ENCODE measurements at places on chromosomes 7 and 10.

DNA sequence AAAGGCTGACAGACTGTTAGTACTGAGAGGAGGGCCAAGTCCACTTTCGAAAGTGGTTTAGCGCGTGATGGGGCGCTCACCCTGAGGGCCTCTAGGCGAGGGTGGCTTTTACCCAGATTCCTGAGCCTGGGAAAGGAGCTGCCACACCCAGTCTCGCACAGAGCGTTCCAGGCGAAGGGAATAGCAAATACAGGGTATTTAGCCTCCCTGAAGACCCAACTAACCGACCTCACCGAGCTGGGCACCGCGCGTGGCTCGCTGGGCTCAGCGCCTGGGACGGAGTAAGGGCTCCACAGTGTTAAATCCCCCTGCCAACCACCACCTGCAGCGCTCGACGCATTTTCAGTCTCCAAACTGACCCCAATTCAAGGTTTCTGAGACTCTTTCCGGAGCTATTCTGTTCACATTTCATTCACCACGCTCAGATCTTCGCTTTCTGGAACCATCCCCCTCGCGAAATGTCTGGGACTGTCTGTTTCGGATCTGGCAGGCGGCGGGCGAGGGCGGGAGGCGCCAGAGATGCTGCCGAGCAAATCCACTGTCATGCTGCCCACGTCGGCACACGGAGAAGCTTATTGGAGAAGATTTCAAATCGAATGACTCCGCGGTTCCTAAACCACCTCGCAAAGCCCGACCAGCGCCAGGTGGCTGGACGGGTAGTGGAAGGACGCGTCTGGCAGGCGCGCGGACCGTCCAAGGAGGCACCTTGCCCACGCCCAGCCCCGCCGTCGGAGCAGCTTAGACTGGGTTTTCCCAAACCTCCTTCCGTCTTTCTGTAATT is 1.4 kb upstream of the OSBPL3 start:
- peak; percentile 13 for DNase-seq

- DNase-seq: no peak
Measured at GRCh38 chr10:86231796-86232560, 134.6 kb downstream of the GRID1 start.

DNA sequence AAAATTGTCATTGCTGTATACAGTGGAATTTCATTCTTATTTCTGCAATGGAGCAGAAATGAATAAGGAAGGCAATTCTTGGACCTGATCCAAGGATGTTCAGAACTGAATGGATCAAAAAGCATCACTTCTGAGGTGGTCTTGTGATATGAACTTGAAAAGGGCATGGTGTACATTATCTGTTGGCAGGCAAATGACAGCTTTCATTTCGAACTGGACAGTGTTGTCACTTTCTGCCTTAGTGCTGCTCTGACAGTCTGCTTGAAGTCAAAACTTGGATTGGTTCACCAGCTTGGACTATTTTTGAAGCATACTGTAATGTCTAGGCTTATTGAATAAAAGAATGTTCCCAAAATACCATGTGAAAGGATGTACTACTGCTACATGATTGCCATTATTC is 52.0 kb downstream of the VCL start:
- no peak for DNase-seq

GRCh38 chr10:44467090-44467489 is 82.2 kb upstream of the CXCL12 start:
- DNase-seq: no peak

DNA sequence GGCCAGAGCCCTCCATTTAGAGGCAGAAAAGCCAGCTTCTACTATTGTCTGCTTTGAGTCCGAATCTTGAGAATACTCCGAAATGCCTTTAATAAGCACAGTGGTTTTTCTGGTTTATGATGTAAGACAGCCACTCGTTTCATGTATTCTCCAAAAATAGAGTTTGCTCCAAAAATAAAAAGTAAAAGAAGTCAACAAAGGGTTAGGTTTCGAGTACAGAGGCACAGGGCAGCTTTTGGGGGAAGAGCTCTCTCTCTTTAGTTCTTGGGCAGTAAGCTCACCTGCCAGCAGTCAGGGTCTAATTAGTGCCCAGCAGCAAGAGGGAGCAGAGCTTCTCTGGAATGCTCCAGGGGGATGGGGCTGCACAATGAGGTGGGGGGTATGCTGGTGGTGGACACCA is 20.2 kb downstream of the CREB3L2 start:
- DNase-seq: no peak

- DNase-seq: no peak
Measured at GRCh38 chr10:126087796-126088505, 191.6 kb downstream of the FANK1 start.

DNA sequence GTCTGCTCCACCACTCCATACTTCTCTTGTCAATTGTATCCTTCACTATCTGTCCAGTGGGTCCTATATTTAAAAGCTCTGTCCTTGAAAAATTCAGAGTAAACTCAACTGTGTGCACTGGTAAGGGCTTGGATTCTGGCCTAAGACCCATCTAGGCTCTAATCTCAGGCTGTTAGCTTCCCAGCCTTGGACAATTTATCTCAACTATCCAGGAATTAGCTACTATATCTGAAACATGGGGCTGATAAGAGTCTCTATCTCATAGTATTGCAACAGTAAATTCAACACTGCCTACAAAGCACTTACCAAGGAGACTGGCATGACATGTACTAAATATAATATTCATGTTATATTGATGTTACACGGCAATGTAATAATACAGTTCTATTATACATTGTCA is 303.4 kb downstream of the XPNPEP1 start:
- no peak for DNase-seq

DNA sequence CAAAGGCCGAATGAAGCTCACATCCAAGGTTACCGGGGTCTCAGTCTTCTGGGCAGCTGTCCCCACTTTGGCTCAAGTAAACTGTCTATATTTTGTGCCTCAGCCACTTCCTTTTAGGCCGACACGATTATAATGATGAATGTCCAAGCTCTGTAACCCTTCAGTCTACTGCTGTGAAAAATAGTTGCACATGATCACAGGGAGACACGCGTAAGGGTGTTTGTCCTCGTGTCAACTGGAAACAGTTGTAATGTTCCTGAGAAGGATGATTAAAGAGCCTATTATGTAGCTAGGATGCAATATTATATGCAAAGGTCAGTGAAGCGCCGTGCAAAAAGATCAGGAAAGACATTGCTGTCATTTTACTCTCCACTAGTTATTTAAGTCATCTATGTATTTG is 559.9 kb downstream of the SDK1 start:
- DNase-seq: no peak

DNA sequence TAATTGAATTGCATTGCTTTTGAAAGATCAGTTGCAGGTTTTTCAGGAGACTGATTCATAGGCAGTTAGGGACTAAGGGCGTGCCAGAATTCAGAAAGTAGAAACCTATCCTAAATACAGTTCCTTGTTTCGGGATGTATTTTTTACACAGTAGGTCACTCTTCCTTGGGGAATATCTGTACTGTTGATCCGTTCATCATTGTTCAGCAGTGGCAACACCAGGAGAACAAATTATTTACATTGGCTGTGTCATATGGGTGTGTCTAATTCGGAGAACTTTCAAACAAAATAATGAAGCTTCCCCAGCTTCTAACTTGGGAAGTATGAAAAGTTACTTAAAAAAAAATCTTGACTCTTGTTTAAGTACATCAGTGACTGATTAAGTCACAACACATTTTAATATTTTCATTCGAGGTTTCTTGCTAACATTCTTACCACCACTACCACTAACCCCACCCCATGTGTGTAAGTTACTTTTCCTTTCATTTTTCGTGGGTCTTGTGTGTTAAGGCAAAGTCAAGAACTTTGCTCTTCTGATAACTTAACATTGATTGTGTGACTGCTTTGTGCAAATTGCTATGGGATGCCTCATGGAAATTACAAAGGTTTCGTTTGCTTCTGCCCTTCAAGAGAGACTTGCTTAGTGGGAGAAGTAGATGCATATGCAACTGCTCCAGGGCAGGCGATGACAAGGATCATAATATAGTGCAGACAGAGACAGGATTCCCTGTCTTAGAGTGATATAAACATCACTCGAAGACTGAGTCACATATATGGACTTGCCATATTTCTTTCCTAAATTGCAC is 43.8 kb upstream of the RPA3 start:
- DNase-seq: no peak

- DNase-seq: no peak
Measured at GRCh38 chr10:69803809-69804208, 2.1 kb downstream of the COL13A1 start.

- DNase-seq: no peak
Measured at GRCh38 chr10:101217450-101218281, 11.6 kb downstream of the LBX1 start.

- no peak for DNase-seq
Measured at GRCh38 chr10:99870123-99870730, 87.8 kb downstream of the ABCC2 start.

- DNase-seq: no peak
Measured at GRCh38 chr10:101545898-101546297, 42.2 kb downstream of the POLL start.

- DNase-seq: no peak
Measured at GRCh38 chr7:23680414-23681405, 711 bp downstream of the FAM221A start.

- no peak for DNase-seq
Measured at GRCh38 chr7:71385330-71385729, 253.4 kb downstream of the GALNT17 start.

- no peak for DNase-seq
Measured at GRCh38 chr7:135100856-135101255, 47.0 kb upstream of the TMEM140 start.

DNA sequence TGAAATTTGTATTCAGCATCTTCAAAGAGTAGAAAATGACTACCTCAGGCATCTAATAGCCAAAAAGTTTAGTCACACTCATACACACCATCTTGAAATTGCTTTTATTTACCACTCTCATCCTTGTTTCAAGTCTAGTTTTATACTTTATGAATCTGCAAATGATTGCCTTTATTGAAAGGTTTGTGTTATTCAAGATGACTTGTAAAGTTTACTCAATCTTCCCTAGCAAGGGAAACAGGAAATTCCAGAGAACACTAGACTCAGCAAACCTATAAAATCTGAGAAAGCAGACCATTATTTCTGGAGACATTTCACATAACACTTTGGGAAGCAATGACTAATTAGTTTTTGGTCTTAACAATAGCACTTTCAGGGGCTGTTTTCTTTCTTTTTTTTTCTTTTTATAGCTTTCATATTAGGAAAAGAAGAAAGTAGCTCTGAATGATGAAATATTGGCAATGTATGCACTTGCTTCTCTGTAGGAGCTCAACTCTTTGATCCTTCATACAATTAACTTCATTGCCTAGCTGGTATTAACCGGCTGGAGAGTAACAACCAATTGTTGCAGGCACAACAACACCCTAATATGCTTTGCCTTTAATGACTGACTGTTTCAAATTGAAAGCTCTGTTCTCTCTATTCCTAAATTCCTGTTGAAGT is 68.9 kb upstream of the HDAC9 start:
- no peak for DNase-seq

GRCh38 chr7:70720191-70720873 is 411.6 kb upstream of the GALNT17 start:
- no peak for DNase-seq

DNA sequence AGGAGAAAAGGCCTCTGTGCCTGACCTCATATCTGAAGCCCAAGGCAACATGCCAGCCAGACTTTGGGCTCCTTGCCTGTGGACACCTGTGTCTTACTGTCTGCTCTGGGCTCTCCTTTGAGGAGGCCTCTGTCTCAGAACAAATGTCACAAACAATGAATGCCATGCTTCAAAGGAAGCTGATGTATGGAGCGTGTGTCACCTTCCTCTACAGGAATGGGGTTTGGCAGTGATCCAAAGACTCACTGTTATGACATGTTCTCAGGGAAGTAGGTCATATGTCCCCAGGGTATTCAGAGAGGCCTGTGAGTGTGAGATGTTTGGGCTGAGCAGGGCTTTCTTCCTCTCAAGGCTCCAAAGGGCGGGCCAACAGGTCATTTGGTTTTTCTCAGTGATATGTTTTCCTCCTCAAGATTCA is 38.4 kb downstream of the PTPRE start:
- no peak for DNase-seq

GRCh38 chr7:137985253-137985896 is 16.5 kb downstream of the CREB3L2 start:
- DNase-seq: no peak

GRCh38 chr10:24465891-24466818 is 257.2 kb downstream of the KIAA1217 start:
- DNase-seq: no peak

DNA sequence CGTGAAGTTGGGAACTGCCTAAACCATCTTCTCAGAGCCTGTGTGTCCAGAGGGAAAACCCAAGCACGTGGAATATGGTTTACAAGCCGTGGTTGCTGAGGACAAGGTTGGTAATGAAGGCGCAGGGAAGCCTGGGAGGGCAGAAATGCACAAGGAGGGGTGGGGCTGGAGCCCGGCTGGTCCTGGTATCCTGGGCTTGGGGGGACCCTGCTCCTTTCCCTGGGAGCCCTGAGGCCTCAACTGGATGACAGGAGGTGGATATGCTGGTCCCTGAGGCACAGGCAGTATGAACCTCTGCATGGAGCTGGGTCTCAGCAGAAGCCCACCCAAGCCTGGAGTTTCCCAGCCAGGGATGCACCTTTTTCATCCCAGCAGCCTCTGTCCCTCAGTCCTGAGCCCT is 80.3 kb upstream of the RET start:
- no peak for DNase-seq

DNA sequence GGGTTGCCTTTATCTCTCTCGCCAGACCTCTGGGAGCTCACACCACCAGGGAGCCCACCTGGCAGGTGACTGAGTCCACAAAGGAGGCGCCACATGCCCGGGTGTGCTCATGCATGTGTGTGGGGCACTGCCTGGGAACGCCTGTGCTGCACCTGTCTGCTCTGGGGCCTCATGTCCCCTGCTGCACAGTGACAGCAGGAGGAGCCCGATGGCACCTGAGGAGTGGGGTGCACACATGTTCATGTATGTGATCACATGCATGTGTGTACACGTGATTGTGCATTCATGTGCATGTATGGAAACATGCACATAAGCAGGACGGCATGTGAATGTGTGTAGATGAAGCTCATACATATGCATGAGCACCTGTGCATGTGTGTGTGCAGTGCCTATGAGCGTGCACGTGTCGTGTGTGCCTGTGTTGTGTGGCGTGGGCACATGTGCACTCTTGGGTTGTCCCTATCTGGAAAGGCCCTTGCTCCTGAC is 22.0 kb downstream of the YKT6 start:
- no peak for DNase-seq

DNA sequence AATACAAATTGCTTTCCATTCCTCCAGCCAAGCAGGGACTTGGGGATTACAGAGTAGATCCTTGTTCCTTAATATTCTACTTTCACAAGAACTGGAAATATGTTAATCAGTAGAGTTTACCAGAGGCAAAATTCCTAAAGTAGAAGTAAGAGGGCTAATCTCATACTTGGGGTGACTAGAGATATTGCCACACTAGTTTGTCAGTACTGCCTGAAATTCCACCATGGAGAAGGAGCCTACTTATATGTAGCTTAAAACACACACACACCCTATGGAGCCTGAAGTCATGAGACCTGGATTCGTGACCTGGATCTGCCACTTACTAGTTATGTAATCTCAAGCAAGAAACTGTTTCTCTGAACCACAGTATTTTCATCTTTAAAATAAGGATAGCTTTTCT is 33.9 kb downstream of the STRIP2 start:
- DNase-seq: no peak
